Stimulated activated naive CD4-positive, alpha-beta T cell (primary cell): ENCODE measurements at places on chromosomes 2 and 18.

GRCh38 chr2:238790833-238791230 lies 57.1 kb upstream of the TWIST2 start:
- DNase-seq: no peak

DNA sequence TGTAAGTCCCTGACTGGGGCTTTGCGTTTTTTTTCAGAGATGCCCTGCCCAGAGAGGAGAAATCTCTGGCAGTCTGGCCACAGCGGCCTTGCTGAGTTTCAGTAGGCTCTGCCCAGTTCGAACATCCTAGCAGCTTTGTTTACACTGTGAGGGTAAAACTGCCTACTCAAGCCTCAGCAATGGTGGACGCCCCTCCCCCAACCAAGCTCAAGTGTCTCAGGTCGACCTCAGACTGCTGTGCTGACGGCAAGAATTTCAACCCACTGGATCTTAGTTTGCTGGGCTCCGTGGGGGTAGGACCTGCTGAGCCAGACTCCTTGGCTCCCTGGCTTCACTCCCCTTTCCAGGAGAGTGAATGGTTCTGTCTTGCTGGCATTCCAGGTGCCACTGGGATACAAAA lies 31.7 kb downstream of the L3MBTL4 start:
- DNase-seq: no peak

GRCh38 chr2:14239605-14240004 lies 392.9 kb upstream of the LRATD1 start:
- DNase-seq: no peak

DNA sequence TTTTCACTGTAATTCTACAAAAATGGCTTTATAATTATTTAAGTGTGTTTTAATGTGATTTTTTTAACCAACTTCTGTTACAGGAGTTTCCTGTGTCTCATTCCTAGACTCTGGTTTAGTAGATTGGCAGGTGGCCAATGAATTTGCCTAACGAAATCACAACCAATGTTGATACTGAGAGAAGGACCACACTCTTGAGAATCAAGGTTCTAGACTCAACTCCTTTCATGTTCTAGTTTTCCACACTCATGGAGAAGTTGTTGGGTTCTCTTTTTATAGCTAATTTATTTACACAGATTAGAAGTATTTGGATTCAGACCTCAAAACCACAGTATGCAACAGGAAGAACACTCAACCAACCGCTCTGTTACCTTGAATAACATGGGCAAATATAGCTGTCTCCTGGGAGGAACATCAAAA lies 22.6 kb upstream of the USP34 start:
- DNase-seq: no peak

- DNase-seq: no peak
These were observed 2.7 kb downstream of the EPHA4 start for GRCh38 chr2:221569425-221569845.

DNA sequence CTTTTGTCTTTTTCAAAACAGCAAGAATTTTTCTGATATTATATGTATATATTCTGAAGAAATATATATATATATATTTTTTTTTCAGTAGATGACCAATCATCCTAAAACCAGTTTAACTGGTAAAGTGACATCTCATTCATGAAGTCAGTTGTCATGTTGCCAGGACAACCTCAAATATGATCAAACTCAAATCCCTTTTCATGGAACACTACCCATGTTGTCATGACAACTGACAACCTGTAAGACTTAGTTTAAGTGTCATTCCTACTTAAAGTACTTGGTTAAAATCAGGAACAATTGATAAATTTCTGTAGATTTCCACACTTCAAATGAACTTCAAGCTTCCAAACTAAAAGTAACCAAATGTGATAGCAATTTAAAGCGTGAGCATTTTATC lies 101.8 kb upstream of the ERBB4 start:
- DNase-seq: no peak

GRCh38 chr2:85250045-85250444 lies 77.7 kb downstream of the TGOLN2 start:
- DNase-seq: no peak

DNA sequence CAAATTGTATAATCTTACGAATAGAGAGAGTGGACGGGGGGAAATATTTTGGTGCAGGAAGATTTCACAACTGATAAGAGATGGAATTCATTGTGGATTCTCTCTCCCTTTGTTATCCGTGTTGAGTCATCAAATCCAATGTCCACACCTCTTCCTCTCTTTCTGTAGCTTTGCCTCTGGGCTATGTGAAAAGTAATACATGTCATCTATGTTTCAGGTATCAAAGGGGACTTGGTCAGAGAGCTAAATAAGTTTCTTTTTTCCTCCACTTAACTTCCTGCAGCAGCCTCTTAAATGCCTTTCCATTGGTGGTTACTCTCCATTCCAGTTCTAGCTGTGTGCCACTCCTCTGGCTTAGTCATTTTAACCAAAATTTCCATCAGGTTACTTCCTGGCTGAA lies 169.3 kb upstream of the NXPH2 start:
- no peak for DNase-seq

- DNase-seq: no peak
These were observed 45.1 kb upstream of the LRP1B start for GRCh38 chr2:142175813-142176338.

- DNase-seq: no peak
These were observed 236.0 kb upstream of the REV1 start for GRCh38 chr2:99725820-99726219.

DNA sequence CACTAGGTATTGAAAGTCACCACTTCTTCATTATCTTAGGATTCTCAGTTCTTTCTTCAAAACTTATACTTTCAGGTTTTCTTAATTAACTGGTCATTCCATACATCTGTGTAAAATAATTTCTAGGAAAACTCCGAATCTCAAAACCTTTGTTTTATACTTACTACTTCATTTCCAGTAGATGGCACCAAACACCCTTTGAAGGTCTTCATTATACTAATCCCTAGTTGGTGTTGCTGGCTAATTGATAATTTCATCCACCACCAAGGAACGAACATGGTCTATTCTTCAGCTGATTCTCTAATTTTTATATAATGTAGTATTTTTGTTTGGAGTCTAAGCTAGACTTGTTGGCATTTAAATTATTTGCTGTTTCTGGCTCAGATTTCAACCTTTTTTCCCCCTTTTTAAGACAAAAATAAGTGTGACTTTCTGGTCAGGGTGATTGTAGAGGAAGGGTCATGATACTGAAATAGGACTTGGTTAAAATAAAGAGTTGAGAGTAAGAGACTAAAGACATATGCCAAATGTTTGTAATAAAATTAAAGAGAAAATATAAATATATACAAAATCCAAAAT lies 2.8 kb upstream of the MXD1 start:
- DNase-seq: peak; percentile 67

- no peak for DNase-seq
These were observed 49.0 kb downstream of the FBLN7 start for GRCh38 chr2:112187046-112187715.

DNA sequence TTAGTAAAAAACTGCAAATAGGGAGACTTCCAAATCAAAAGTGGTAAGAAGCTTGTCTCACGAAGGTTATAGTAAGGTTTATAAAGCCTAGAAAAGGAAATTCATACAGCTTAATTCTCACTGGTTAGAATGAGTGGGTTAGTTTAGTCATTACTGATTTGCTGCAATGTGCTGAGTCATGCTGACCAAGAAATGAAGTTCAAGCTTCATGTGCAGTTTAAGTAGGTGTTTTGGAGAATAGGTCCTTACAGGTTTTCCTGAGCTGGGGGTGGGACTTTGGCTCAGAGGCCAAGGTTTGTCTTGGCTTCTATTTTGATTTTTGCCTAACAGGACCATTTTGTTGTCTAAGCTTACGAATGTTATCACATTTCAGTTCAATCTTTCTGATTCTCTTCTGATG lies 15.1 kb downstream of the CLIP4 start:
- DNase-seq: no peak

DNA sequence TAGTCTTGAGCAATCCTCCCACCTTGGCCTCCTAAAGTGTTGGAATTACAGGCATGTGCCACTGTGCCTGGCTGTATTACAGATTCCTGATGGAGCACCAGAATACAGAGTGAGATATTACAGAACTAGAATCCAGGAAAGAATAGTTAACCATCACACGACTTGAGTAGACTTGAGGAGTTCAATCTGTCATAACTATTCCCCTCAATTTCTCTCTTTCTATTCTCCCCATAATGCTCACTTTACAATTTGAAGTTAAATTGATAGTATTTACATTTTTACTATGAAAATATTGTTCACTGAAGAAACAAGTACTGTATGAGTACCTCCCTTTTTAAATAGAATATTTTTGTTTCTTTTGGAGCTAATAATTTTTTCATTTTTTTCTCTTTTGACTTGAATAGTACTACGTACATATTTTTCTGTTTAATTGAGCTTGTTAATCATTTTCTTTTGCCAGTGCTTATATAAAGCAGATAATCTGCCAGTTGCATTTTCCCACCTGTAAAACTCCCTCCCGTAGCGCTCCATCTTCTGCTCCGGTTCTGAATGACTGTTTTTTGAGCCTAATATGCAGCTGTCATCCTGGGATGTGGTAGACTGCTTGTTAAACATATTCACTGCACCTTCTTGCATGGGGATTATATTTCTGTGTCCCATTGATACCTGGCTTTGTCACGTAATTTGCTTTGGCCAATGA lies 105.5 kb downstream of the MYCN start:
- DNase-seq: no peak

- DNase-seq: no peak
These were observed 12.4 kb upstream of the DNMT3A start for GRCh38 chr2:25354116-25354515.

- no peak for DNase-seq
These were observed 48.1 kb downstream of the KCNE4 start for GRCh38 chr2:223100061-223100511.

GRCh38 chr2:14517731-14518130 lies 114.8 kb upstream of the LRATD1 start:
- DNase-seq: no peak

- DNase-seq: no peak
These were observed 45.9 kb upstream of the LGALSL start for GRCh38 chr2:64408031-64408430.

- peak; percentile 22 for DNase-seq
These were observed 7.0 kb downstream of the SPEG start for GRCh38 chr2:219441451-219442255.

DNA sequence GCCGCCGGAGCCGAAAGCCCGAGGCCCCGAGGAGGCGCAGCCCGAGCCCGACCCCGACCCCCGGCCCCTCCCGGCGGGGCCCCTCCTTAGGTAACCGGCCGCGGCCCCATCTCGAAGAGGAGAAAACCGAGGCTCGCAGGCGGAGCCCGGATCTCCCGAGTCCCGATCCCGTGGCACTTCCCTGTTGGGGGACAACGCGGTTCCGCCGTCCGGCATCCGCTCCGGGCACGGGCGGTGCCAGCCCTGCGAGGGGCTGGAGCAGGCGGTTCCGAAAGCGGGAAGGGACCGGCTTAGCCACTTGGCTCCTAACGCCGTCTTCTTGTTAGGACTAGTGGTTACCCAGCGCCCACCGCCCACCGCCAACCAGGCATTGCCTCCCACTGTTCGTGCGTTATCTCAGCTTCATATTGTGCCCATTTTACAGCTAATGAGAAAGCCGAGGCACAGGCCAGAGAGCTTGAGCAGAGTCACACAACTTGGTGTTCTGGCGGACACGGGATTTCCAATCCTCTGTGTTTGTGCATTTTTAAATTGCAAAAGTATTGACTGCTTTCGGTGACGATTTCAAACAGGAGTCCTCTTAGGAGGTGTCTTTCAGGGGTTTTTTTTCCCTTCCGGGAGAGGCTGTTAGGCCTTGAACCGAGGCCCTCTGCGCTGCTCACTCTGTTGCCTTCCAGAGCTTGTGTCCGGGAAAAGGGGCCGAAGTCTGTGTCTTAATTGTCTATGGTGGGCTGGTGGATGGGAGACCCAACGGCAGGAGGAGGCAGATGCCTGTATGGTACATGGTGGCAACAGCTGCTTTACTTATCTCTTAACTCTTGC lies 562 bp downstream of the CENPA start:
- no peak for DNase-seq

DNA sequence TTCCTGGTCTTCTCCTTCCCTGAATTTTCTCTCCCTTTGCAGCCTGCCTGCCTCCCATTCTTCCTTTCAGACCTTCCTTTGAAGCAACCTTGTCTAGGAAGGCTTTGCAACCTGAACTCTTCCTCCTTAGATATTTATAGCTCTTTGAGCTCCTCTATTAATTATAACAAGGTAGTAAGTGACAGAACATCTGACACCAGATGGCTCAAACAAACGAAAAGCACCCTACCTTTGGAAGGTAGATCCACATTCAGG lies 57.2 kb upstream of the SLC1A4 start:
- no peak for DNase-seq

DNA sequence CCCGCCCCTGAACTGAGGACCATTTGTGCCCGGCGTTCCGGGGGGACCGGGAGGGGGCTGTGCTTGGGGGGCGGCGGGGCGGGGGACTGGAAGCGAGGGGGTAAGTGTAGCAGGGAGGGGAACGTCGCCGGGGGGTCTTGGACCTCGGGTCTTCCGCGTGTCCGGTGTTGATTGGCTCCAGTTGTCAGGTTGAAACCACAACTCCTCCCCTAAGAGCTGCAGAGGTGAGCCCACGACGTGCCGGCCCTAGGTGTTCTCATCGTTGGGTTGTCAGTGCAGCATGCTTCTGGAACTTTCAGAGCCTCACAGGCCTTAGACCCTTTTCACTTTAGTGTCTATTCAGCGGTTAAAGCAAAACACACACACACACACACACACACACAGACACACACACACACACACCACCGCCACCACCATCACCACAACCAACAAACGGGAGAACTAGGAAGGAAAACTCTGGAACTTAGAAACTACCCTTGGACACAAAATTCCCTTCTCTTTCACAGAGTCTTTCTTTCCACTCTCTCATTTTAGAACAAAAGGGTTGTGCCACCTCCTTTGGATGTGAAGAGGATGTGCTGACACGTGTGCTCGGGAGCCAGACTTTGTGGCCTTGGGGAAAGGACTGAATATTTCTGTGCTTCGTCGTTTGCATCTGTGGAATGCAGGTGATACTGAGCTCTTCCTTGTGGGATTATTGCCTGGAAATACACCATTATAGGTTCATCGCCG lies 6.7 kb upstream of the DLX2 start:
- DNase-seq: no peak

DNA sequence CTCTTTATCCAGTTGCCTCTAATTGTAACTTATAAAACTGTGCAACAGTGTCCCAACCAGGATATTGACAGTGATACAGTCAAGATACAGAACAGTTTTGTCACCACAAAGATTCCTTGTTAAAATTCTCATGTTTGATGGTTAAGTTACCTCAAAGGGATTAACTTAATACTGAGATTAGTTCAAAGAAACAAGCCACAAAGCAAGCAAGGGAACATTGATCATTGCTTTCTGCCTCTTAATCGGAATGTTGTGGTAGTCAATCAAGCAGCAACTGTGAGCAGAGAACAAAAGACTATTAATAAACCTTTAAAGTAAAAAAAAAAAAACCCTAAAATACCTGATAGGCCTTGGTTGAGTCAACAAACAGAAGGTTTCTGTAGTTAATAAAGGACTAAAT lies 352.3 kb downstream of the PARD3B start:
- no peak for DNase-seq

GRCh38 chr2:137772451-137772850 lies 191.8 kb upstream of the HNMT start:
- no peak for DNase-seq

DNA sequence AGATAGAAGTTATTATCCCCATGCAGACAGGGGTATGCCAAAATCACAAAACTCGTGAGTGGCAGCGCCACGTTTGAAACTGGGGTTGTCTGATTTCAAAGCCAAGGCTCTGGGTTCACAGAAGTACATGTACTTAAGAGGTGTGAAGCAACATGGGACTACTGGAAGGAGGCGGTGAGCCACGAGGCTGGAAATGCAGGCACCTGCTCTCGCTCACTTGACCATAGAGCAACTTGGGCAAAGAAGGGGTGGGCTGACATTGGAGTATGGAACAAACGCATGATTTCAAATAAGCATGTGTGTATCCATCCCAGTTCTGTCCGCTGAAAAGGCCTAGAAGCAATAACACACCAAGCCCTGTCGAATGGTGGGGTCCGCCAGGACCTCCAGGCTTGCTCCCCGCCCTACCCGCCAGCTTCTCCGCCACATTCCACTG lies 593 bp upstream of the ACTR2 start:
- peak; percentile 23 for DNase-seq
